Activated CD4-positive, alpha-beta T cell treated with anti-CD3 and anti-CD28 coated beads, Interleukin-2, amount 10 ng/mL, durations not matched to agents 7 days and 5 days (primary cell): ENCODE measurements at places on chromosomes 7 and 10.

- DNase-seq, result peak; percentile 39
Observed at GRCh38 chr7:30322271-30323005, 38.0 kb downstream of the ZNRF2 start.

DNA sequence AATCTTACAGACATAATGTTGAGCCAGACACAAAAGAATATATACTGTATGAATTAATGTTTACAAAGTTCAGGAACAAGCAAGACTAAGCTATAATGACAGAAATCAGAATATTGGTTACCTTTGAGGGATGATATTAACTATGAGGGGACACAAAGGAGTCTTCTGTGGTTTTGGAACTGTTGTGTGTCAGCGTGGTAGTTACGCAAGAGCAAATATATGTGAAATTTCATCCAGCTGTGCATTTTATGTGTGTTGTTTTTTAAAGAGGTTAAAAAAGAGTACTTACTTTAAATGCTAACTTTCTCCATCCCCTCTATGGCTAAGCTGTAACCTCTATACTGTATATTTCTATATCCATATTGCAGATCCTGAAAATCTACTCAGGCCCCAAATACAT lies 14.9 kb downstream of the SLC25A28 start:
- no peak for DNase-seq

- no peak for DNase-seq
Observed at GRCh38 chr7:31695859-31696614, 9.0 kb downstream of the PPP1R17 start.

DNA sequence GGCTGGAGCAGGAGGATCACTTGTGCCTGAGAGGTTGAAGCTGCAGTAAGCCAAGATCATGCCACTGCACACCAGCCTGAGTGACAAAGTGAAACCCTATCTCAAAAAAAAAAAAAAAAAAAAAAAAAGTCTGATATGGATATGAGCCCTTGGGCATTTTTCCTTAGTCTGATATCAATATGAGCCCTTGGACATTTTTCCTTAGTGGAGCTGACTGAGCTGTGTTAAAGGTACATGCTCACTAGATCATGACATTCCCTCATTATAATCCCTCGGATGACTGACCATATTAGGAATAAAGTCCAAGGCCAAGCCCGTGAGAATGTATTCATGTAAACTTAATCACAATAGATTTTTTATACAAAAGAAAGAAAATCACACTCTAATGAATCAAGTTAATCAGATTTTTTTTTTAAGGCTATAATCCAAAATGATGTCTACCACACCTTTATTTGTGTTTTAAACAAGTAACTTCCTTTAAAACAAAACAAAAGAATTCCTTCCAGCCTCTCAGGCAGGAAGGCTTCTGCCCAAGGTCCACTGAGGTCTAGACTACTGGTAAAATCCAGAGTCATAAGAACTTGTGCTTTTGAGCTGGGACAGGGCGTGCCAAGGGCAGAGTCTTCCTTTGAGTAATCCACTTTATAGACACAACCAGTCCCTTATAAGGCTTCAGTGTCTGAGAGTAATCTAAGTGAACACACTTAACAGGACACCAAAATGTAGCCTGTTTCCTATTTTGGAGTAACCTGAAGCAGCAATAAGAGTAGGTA lies 5.5 kb downstream of the PPA1 start:
- DNase-seq, result no peak
